ENCODE measurements at places on chromosomes 3 and 15. TPM values are rescaled to one million over a fixed set of nuclear protein-coding genes. Genes with fewer than 3 reads are reported as not detected.

- no peak for DNase-seq
These were observed 188.1 kb downstream of the BBX start for GRCh38 chr3:107710851-107711250.

DNA sequence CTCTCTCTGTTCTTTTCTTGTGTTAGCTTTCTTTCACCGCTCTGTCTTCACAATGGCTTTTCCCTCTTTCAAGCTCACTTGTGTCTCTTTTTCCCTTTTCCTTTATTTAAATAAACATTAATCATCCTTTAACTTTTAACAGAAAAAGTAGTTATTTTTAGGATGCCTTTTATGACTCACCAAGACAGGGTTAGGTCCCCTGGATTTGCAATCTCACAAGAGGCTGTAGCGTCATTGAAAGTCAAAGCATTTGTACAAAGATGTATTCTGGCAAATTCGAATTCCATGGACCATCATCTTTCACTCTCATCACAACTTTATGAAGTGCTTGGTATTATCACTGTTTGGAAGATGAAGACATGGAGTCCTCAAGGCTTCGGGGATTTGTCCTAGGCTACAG is 34.8 kb upstream of the MCTP2 start:
- no peak for DNase-seq

DNA sequence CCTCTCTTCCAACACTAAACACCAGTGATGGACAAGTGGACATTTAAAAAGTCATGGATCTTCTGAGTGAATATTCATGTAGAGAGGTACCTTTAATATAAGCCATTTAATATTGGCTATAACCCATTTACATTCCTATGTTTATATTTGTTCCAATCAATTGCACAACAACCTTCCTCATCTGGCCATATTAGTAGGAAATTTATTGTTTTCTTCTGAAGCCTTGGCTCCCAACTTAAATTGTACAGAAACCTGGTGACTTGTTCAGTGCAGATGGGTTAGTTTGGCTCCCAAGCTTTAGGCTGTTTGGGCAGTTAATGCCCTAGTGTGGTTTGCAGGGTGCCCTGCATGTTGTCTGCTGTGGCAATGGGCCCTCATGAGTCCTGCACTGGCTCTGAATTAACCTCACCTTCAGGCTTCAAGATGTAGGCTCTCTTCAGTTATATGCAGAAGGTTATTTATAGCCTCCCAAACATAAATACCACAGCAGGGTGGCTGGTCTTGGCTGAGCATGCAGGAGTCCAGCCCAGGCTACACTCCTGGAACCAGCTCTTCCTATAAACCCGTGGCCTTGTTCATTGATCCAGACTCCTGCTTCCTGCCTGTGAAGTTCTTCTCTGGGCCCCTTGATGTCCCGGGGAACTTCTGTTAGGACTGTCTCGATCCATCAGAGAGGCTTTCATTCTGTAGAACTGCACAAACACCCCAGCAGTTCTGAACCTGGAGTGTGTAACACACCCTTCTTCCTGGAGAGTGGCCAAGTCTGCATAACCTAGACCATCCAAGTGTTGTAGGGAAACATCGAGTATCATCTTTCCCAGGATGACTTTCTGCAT is 57.0 kb downstream of the DUT start:
- DNase-seq: no peak

GRCh38 chr15:77644543-77645247 is 12.0 kb upstream of the LINGO1 start:
- DNase-seq: no peak

GRCh38 chr3:50272911-50273688 is 4.2 kb downstream of the SEMA3B start:
- peak; percentile 99 for DNase-seq

DNA sequence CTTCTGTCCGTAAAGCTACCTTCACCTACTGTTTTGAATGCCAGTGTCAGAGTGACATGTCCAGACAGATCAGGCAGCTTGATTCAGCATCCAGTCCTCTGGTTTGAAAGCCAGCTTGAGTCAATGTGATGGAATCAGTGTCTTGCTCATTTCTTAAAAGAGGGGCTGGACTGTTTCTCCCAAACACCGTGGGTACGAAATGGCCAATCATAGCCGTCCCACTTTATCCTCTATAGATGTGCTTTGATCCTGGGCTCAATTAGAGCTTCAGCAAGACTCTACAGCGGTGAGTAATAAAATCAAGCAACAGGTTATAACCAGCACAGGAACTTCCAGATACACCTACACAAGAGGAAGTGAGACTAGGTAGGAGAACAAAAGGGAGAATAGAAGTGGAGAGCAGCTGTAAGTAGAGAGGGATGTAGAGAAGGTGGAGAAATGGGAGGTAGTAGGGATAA is 17.0 kb upstream of the OR5K1 start:
- DNase-seq: no peak

DNA sequence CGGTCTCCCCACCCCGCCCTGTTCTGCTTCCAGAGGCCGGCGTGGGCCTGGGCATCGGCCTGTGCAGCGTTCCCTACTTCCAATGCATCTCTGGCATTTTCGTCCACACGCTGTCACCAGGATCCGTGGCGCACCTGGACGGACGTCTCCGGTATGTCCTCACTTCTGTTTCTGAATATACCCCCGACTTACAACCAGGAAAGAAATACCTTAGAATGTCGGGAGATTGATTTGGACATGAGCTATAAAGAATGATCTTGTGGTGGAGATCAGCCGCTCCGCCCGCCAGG is 41.4 kb downstream of the STARD5 start:
- DNase-seq: no peak

DNA sequence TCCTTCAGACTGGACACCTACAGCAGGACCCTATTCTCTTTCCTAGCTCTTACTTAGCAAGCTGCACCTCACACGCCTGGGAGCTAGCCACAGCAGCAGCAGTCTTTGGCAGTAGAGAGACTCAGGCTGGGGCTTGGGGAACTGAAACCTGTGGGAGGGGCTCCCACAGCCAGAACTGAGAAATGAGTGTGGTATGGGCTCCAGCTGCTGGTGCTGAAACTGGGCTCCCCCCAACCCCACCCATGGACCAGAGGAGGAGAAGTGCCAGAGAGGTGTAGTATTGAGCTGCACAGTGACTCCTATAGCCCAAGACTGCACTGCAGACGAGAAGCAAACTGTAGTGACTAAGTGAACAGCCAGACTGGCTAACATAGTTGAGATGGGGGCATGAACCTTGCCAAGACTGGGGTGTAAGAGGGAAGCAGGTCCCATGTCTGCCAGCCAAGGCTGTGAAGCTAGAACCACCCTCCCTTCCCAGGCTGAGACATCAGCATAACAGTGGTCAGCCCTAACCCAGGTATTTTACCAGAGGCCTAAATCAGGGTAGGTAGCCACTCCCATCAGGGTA is 62.5 kb downstream of the MYO5A start:
- no peak for DNase-seq

- no peak for DNase-seq
These were observed 645.5 kb downstream of the RBMS3 start for GRCh38 chr3:29926378-29926777.

- no peak for DNase-seq
These were observed 241.6 kb upstream of the COL8A1 start for GRCh38 chr3:99396651-99397275.

- DNase-seq: no peak
These were observed 493.4 kb upstream of the TGFBR2 start for GRCh38 chr3:30112902-30113484.

DNA sequence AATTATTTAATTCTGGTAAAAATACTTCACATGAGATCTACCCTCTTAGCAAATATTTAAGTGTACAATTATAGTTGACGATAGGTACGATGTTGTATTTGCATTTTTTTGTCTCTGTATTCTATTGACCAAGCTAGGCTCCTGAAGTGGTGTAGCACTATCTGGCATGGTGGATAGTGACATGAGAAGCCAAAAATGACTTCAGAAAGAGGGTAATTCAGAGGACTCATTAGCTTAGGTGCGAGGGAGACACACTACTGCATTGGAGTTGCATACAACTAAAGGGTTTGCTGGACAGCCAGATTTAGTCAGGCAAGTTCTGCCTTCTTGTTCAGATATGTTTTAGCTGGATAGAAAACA is 50.6 kb downstream of the KBTBD8 start:
- no peak for DNase-seq

GRCh38 chr3:48686538-48687219 is 964 bp upstream of the NCKIPSD start:
- DNase-seq: no peak

DNA sequence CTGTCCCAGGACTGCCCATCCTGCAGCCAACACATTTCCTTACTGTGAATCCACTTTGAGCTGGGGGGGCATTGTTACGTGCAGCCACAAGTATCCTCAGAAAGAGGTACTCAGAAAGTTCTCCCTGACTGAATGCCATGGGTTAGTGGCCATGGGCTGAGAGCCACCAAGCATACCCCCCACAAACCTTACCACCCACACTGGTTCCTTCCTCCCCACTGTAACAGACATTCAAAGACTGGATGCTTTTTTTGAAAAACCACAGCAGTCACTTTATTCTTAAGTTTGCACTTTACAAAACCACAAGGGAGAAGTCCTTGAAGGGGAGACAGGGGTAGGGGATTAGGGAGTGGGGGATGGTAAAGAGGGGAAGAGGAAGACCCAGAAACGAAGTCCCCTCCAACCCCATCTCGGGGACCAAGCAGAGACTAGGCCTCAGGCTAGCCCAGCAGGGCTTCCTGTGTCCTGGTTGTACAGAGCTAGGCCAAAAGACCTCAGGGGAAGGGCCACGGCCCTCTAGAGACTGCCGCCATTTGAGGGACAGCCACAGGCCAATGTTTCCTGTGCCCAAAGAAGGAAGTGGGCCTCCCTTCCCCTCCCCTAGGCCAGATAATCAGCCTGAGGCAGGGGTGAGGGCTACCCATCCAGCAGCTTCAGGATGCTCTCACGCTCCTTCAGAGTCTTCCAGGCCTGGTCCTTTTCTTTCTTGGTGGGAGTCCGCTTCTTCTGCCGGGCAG is 10.1 kb upstream of the CAMK1 start:
- peak; percentile 72 for DNase-seq

DNA sequence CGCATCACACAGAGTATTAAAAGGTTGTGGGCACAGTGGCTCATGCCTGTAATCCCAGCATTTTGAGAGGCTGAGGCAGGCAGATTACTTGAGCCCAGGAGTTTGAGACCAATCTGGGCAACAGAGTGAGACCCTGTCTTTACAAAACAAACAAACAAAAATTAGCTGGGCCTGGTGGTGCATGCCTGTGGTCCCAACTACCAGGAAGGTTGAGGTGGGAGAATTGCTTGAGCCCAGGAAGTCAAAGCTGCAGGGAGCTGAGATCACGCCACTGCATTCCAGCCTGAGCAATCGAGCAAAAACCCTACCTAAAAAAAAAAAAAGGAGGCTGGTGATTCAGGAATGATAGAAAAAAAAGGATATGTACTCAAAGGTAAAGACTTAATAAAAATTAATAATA is 28.2 kb upstream of the ST6GAL1 start:
- no peak for DNase-seq

DNA sequence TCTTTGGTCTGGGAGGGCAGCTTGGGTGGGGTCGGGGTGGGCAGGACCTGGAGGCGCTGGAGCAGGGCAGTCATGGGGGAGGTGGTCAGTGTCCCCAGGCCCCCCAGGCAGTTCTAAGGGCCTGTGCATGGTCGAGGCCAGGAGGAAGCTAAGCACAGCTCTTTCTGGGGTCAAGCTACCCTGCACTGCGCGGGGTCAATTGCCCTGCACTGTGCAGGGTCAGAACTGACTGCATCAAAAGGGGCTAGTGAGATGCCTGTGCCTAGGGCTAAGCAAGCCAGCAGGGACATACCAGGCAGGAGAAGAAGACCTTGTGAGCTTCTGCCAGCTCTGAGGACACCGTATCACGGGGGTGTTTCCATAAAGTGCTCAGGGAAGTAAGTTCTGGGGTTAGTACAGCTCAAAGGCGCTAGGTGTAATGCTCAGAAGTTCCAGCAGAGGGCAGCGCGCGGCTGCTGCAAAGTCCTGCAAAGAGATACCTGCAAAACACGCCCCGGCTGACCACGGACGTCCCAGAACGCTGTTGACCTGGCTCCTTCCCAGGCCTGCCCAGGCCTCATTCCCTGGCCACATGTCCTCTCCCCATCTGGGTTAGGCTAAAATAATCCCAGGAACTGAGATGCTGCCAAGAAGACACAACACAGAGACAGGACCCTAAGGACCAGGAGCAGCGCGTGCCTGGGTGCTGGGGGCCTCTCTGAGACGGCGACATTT is 18.8 kb upstream of the IQSEC1 start:
- DNase-seq: peak; percentile 81

DNA sequence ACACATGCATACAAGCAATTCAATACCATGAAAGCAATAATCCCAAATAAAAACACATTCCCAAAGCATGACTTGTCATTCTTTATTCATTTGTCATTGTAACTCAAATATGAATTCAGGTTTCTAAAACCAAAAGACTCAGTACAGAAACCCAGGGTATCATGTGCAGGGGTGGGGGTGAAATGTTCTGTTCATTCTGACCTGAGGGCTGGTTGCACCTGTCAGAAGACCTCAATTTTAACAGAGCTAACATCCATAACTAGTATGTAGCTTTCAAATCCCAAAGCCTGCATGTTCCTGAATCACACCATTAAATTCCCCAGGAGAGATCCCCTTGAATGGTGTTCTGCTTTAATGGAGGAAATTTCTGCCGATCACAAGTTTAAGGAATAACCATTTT is 738.7 kb downstream of the MCTP2 start:
- DNase-seq: no peak

DNA sequence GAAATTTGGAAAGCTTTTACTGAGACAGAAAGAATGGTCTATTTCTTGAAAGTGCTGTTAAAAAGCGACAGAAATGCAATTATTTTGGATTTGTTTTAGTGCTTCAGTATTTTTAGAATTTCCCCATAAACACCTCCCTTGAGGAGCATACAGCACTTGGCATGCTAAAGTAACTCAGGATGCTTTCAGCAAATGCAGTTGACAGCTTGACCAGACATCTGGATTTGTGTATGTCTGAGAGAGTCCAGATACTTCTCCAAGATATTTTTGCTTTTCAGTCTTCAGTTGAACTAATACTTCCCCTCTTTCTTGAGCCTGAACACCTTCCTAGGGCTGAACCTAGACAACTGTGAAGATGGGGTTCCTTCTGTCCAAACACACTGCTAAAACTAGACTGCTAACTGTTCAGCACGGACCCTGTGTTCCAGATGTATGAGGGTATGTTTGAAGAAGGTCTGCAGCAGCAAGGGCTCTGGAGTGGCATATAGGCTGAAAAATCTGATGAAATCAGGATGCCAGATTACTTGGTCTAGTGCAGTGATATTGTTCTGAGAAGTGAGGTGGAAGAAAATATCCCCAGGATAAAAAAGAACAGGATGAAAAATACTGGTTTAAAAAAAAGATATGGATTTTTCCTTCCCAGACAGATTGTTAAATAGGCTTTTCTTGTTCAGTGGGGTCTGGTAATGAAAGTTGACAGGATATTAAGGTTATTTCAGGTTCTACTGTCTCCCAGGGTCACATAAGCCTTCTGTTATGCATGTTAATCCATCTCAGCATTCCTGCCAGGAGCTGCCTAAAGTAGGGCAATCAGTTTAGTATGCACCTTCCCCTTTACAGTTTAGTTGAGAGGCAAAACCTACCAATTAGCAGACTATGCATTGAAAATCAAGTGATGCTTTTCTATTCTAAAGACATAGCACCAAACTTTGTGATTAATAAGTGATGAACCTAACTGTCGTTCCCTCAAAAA is 516.9 kb upstream of the TBL1XR1 start:
- no peak for DNase-seq

- no peak for DNase-seq
These were observed 129.4 kb downstream of the DLG1 start for GRCh38 chr3:197169028-197169427.

THAP10 gene
- total RNA-seq: not detected

SEMA3B gene
- total RNA-seq: 0.77 TPM

ALPK3 gene
- 0.07 TPM for total RNA-seq

A4GNT gene
- not detected for total RNA-seq

ECE2 gene
- not detected for total RNA-seq
